Astrocyte of the hippocampus (primary cell): ENCODE measurements at places on chromosomes 4 and X.

DNA sequence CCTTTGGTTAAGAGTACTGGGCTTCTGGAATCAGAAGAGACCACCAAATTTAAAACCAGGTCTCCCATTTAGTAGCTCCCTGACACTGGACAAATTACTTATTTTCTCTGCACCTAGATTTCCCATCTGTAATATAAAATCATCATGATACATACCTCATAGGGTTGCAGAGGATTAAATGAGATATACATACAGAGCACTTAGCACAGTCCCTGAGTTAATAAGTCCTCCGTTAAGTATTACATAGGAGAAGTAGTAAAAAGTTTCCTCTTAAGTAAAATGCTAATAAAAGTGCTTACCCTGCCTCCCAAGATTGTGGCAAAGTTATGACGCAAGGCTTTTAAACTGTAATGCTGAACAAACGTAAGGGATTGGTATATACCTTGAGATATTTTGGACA, 539 bp upstream of the CHIC1 start:
- no peak for DNase-seq

DNA sequence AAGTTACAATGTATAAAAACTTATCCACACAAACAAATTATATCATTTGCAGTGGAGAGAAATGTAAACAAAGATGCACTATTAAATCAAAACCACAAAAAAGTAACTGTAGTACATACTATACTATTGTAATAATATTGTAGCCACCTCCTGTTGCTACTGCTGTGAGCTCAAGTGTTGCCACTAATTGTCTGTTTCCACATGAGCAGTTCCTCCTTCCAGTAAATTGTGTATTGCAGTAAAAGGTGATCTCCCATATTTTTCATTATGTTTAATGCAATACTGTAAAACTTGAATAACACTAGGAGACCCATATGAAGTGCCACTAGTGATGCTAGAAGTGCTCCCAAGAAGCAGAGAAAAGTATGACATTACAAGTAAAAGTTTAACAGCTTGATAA, 11.7 kb downstream of the LIN54 start:
- DNase-seq = no peak

DNA sequence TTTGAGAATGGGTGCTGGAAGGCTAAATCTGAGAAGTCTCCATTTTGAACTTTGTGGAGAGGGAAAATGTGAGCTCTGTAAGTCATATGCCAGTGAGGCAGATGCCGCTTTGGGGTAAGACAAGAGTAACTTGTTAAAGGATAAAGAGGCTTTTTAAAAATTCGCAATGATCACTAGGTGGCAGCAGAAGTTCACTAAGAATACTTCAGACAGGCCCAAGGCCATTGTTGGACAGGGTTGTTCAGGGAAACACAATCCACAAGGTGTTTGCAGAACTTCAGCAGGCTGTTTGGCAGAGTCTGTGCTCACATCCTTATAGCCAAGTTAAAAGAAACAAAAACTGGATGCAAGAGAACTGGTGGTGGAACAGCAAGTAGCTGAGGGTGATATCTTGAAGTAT, 13.7 kb upstream of the PIGA start:
- peak; percentile 70 for DNase-seq

- no peak for DNase-seq
Measured at GRCh38 chr4:7365462-7366179, 69.1 kb downstream of the PSAPL1 start.

GRCh38 chr4:15006416-15007024, 4.2 kb downstream of the CPEB2 start:
- DNase-seq = peak; percentile 29

DNA sequence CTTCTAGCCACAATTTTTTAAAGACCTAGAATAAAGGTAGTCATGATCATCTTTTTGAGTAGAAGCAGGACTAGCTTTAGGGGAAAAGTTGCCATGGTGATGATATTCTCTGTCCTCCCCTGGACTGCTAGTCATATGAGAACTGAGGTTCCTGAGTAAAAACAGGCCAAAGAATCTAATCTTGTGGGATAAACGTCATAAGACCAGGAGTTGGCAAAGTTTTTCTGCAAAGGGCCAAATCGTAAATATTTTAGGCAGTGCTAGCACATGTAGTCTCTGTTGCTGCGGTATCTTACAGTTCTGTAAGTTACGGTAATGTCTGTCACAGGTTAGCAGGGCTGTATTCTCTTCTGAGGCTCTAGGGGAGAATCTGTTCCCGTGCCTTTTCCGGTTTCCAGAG, 3.4 kb downstream of the PRPS2 start:
- no peak for DNase-seq

DNA sequence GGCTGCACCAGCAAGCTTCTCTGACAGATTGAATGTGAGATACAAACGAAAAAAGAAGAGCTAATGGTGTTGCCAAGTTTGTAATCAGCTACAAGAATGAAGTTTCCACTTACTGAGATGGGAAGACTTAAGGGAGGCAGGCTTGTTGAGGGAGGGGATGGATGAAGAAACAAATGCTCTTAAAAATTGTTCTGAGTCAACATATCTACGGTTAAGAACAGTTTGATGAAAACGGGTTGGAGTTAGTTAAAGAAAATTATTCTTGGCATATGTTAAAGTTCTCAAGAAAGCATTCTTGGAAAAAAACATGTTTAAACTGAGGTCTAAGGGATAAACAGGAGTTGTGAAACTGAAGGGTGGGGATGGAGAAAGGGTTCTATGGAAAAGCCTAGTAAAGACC, 816.3 kb upstream of the HS3ST1 start:
- DNase-seq = no peak

GRCh38 chrX:633985-634958, 3.7 kb downstream of the SHOX start:
- DNase-seq = no peak

DNA sequence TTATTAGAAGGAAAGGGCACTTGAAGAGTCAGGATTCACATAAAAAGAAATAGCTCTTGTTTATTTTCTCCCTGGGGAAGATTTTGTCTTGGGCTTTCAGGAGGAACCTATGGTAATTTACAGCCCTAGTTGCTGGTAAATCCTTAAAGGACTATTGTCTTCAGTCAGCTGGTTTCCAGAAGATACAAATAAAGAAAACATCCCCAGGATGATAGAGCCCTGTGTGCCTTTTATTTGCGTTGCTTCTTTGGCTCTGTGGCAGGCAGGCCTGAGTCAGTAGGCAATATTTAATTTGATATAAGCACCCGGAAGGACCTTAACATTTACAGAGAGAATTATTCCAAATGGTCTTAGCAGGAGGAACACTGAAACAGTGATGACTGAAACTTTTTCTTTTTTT, 131.0 kb upstream of the SLC34A2 start:
- no peak for DNase-seq
